ENCODE measurements at places on chromosomes 16 and 17.

GRCh38 chr16:2969545-2970521, 685 bp downstream of the PAQR4 start:
- peak; percentile 69 for DNase-seq

GRCh38 chr17:32876417-32877163, at the start of gene MYO1D:
MYO1D (minus strand) TSS chr17:32877124; CDS start chr17:32876872, 252 bp downstream.
- DNase-seq, result peak; percentile 38

DNA sequence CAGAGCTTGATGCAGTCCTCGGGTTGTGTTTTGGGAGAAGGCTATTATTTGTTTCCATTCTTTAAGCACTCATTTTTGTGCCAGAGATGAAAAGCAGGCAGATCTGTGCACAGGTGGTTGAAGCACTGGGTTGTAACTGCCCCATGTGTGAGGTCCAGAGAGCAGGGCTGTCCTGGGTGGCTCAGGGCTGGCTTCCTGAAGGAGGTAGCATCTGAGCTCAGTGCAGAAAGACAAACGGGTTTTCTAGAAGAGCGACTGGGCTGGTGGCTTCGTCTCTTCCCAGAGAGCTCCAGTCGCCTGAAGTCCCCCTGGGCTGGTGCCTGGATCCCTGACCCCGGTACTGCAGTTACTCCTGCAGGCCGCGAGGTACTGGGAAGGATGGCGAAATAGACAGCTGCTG, 274.0 kb downstream of the SNX29 start:
- no peak for DNase-seq

DNA sequence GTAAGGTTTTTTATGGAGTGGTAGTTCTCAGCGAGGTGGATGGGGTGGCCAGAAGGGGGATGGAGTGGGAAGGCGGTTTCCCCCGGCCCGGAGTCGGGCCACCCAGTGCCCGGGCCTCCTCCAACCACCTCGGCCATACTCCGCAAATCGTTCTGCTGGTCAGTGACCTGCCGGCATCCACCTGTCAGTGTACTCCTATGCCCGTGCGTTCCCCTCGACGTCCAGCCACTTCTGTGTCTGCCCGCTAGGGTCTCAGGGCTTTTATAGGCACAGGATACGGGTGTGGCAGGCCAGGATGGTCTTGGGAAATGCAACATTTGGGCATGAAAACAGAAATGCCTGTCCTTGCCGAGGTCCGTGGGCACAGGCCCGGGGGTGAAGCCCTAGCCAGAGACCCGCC, 19.3 kb upstream of the ASGR2 start:
- no peak for DNase-seq

DNA sequence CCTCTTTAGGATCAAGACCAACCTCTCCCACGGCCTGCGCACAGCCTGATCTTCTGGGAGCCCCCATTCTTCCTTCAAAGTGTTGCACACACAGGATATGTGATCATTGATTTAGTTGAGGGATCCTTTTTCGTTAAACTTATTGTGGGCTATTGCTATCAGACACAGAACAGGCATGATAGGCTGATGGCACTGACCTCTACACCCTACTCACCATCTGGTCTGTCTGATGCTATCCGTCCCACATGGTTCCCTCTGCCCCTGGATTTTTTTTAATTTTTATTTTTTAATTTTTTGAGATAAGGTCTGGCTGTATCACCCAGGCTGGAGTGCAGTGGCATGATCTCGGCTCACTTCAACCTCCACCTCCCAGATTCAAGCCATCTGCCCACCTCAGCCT, 19.2 kb upstream of the LITAF start:
- no peak for DNase-seq

DNA sequence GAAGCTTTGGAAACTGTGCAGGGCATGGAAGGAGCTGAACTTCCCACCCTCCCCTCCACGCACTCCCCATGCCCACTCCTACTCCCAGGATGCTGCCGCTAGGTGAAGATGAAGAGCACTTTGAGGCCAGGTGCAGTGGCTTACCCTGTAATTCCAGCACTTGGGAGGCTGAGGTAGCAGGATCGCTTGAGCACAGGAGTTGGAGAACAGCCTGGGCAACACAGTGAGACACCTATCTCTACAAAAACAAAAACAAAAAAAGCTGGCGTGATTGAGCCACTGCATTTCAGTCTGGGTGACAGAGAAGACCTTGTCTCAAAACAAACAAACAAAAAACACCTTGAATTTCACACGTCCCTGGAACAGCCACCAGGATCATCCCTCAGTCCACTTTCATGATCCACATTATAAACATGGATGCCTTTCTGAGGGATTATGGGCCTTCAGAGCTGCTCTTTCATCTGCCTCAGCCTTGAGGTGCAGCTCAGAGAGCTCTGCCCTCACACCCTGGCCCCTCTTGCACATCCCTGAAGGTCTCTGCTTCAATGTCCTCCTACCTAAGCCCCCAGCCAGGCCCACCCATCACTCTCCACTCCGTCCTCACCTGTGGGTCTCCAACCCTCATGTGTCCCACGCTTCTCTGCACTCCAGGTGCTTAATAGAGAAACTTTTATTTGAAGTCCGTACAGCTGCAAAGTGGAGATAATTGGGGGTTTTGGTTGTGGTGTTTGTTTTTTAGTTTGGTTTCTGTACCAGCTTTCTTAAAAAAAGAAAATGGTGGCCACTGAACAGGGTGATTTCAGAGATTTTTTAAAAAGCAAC, 25.8 kb downstream of the PHB1 start:
- no peak for DNase-seq

- DNase-seq, result no peak
These were observed 7.7 kb downstream of the MMD start for GRCh38 chr17:55413825-55414489.

DNA sequence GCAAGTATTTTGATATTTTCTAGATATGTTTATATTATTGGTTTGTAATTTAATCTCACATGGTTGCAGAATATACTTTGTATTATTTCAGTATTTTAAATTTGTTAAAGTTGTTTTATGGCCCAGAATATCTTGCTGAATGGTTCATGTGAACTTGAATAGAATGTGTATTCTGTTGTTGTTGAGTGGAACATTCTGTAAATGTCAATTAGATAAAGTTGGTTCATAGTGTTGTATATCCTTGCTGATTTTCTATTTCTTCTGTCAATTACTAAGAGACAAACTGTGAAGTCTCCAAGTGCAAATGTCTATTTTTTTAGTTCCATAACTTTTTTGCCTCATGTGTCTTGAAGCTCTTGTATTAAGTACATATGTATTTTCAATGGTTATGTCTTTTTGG, 411.7 kb downstream of the NPIPA7 start:
- DNase-seq, result no peak

DNA sequence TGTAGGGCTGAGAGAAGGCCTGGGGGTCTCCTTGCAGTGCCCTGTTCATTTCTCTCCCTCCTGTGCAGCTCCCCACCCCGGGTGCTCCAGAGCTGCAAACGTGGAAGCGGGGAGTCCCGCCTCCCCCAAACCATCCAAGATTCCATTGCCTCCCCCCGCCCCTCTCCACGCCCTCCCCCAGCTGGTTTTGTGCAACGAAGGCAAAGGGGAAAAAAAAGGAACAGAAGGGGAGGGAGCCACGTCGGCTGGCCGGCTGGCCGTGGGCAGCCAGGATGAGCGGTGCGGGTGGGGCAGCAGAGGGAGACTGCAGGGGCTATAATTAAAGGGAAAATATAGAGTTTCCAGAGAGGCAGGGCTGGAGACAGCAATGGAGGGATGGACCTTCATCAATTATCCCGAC, 1.7 kb upstream of the COL1A1 start:
- no peak for DNase-seq

All from COR-L47 (cell line).